ENCODE measurements at places on chromosomes 11 and 22.

DNA sequence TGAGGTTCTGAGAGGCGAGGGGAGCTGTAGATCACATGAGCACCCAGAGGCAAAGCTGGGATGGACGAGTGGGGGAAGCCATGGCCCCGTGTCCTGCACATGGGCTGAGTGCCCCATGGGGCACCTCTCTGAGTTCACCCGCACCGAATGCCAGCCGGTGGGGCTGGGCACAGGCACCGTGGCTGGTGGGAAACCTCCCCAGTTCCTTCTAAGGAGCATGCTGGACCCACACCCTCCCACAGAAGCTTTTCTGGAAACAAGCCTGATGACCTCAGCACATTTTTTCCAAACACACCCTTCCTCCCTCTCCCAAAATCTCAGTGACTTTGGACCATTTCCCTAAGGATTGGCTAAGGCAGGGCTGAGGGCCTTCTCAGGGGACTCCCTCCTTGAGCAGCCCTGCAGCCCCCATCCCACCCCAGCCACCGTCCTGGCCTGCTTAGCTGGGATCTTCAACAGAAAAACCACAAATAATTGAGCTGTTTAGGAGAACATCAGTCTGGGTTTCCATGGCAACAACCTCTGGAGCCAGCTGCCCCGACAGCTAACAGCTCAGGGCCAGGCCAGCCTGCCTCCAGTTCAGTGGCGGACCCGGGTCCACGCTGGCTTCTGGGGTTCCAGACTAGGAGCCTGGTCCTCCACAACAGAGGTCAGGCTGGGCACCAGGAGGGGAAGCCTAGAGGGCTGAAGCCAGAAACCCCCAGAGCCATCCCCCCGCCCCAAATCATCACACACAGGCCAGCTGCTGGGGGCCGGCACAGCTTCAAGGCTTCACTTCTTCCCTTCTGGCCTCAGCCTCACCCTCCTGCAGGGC lies 18.1 kb upstream of the LINC01488 start:
- DNase-seq, result no peak

DNA sequence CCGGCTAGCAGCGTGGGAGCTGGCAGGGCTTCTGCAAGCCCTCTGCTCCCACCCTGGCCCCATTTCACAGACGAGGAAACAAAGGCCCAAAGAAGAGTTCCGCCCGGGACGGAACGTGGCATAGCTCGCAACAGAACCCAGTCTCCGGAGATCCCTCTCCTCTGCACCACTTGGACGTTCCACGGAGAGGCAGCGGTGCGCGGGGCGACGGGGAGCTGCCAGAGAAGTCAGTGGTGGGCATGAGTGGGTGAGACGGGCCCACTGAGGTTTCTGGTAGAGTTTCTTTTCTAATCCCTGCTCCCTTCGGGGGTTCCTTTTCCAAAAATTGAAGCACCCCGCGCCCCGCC lies 554 bp upstream of the NECTIN1 start:
- no peak for DNase-seq

DNA sequence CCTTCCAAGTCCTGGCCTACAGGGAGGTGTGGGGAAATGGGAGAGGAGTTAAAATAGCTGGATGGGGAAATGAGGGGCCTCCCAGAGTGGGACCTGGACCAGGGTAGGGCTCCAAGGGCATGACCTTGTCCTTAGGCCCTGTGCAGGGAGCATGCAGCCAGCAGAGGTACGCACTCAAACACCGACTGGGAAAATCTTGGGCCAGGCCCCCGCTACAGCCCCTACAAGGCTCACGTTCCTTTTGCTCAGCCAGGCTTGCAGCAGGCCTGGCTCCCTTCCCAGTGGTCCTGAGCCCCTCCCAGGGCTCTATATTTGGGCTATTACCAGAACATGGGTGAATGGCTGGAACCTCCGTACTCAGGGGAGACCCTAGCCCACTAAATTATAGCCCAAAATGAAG lies 31.3 kb downstream of the LMO1 start:
- no peak for DNase-seq

GRCh38 chr11:70756756-70757155 lies 358.4 kb downstream of the CTTN start:
- no peak for DNase-seq

DNA sequence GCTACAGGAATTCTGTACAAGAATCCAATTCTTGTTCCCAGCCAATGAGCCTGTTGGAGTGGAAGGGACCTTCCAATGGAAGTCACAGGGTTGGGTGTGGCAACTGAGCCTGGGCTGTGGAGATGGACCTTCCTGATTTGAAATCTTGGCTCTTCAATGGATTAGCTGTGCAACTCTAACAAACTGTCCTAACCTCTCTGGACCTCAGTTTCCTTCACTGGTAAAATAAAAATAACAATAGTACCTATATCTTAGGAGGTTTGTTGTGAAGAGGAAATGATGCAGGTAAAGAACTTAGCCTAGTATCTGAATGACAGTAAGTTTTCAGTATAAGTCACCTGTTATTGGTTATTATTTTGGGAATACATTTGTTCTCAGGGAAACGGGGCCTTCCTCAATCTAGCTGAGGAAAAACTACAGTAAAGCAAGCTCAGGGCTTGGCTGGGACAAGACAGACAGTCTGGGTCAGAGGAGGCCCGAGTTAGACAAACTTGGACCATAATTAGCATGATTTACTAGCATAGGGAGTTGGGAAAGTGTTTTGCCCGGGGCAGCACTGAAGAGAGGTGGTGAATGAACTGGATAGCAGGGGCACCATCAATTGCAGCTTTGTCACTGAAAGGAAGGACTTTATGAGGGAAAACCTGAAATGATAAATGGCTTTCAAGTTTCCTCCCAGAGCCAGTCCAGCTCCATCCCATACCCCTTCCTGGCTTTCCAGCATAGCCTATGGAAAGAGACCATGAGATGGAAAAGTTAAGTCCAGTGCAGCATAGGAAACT lies 13.7 kb downstream of the ELF5 start:
- DNase-seq, result no peak

All from activated CD8-positive, alpha-beta memory T cell treated with anti-CD3 and anti-CD28 coated beads, Interleukin-2, amount 10 ng/mL, durations not matched to agents 7 days and 5 days (primary cell).